ENCODE measurements at places on chromosomes 11 and 22.

DNA sequence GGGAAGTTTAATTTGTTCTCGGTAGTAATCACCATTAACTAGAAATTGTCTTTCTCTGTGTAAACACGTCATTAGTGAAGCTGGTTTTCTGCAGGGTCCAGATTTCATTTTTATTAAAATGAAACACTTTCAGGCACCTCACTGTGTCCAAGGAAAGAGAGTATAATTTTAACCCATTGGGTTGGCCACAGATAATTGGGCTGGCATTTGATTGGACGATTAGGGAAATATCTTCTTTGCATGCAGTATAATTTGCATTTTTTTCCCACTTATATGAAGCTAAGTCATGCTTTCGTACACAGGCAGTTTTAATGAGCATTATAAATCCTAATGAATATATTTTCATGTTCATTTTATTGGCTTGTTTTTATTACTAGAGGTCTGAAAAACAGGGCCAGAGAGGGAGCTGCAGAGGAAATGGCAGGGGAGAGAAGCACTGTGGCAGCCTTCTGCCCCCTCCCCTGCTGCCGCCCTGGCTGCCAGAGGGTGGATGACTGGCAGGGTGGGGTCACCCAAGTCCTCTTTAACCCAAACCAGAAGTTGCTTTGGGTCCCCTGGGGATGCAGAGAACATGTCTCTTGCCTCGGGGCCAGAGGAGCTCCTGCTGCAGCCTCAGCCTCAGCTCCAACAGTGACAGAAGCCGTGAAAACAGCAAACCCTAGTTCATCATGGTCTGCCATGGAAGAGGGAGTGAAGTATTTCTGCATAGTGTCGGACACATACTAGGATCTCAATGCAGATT is 93.9 kb downstream of the PKNOX2 start:
- no peak for DNase-seq

- DNase-seq = no peak
Measured at GRCh38 chr11:101741061-101741460, 157.3 kb upstream of the TRPC6 start.

- DNase-seq = no peak
Measured at GRCh38 chr22:29954203-29954855, 71.4 kb downstream of the MTMR3 start.

GRCh38 chr22:40525250-40525884 is 111.2 kb downstream of the MRTFA start:
- DNase-seq = peak; percentile 8

DNA sequence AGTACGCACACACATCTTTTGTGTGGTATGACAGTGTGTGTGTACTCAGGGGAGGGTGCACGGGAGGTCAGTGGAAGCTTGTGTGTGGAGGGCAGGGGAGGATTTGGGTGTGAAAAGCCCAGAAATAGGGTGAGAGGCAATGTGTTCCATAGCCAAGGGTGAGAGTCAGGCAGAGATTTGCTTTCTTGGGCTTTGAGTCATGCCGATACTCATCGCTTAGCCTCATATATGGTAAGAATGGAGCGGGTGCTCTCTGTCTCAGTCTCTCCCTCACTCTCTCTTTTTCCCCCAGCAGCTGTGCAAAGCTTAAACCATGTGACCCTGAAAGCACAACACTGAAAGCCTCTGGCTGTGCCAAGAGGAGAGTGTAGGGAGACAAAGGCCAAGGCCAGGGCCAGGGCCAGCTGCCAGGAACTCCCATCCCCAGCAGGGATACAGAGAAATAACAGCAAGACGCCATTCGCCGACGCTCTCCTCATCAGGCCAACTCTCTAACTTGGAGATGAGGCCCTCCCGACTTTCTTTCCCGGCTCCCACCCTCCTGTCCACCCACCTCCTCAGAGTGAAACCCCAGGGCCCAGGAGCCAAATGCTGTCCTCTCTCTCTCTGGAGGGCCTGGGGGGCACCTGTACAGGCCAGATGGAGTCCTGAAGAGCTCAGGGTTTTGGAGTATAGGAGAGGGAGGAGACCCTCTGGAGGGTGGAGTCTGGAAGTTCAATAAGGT is 20.3 kb upstream of the MICAL3 start:
- DNase-seq = peak; percentile 81

GRCh38 chr11:110295531-110296225 is 736 bp downstream of the RDX start:
- peak; percentile 43 for DNase-seq

DNA sequence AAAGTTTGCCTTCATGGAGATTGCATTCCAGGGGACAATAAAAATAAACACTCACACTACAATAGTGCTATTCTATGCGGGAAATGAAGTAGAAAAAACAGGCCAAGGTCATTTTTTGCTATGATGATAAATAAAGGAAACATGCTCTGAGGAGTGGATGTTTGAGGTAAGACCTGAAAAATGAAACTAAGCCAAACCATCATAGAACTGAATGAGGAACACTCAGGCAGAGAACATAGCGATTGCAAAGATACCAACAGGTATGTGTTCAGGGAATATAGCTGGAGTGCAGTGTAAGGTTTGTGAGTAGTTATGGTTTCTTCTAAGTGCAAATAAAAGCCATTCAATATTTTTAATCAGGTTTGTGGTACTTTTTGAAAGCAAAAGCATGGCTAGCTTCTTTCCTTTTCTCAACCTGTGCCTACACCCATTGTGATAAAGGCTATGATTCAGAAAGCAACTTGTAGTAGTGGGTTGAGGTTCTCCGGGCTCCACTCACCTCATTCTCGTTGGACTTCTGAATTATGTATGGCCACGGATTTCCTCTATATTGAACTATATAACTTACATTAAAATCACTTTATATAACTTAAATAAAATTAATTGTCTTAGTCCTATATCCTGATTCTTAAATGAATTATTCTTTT is 278.2 kb upstream of the CHORDC1 start:
- no peak for DNase-seq

DNA sequence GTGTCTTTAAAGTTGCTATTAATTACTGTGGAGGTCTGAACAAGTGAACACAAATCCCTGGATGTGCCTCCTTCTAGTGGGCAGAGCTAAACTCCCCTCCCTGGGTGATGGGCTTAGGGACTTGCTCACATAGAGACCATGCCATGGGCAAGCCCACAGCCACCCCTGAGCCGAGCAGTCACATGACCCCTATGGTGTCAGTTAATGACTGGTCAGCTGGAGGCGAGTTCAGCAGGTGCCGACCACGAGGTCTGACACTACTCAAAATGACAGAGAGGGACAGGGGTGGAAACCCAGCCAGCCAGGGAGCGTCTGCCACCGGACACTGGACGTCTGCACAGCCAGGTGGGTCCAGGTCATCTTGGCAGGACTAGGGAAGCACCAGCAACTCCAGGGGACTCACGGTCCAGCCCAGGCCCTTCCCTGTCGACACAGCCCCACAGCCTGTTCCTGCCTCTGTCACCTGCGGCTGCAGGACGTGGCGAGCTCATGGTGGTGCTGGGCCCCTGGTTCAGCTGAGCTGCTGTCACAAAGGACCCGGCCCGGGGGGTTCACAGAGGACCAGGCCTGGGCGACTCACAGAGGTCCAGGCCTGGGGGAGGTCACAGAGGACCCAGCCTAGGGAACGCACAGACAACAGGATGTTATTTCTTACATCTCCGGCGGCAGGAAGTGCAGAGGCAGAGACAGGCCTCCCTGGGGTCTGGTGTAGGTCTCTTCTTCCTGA is 135.0 kb downstream of the BRD1 start:
- no peak for DNase-seq

- DNase-seq = no peak
Measured at GRCh38 chr11:117468888-117469287, 141.2 kb downstream of the CEP164 start.

DNA sequence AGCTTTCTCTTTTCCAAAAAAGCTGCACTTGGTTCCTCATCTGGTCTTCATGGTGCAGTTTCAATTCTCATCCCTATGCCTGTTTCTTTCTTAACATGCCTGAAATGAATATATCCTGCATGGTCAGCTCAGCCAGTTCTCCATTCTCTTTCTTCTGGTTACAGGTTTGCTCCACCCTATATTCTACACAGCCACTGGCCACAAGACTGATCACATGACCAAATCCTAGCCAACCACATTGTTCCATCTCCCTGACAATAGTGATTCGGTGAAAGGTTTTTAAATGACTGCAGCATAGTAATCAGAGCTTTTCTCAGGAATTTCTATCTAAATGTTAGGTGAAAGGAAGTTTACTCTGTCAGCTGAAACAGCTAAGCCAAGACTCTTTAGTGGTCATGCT is 891.4 kb downstream of the METTL15 start:
- DNase-seq = no peak

GRCh38 chr11:131248588-131248987 is 121.8 kb upstream of the NTM start:
- no peak for DNase-seq

DNA sequence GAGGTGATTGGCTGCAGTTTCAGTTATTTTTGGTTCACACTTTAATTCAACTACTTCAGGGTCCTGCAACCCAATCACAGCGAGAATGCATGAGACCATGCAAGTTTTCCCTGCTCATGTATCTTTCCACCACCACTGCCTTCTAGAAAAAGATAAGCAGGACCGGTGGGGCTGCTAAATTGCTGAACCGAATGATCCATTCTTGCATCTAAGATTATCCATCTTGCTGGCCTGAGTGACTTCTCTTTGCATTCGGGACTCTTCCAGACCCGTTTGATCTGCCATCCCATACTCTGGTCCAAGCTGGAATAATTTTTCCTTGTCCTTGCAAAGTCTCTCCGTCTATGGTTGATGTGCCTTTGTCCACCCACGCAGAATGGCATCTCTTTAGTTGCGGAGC is 56.3 kb upstream of the TP53I11 start:
- no peak for DNase-seq

GRCh38 chr11:63534895-63535461 is 1.6 kb upstream of the PLAAT4 start:
- no peak for DNase-seq

DNA sequence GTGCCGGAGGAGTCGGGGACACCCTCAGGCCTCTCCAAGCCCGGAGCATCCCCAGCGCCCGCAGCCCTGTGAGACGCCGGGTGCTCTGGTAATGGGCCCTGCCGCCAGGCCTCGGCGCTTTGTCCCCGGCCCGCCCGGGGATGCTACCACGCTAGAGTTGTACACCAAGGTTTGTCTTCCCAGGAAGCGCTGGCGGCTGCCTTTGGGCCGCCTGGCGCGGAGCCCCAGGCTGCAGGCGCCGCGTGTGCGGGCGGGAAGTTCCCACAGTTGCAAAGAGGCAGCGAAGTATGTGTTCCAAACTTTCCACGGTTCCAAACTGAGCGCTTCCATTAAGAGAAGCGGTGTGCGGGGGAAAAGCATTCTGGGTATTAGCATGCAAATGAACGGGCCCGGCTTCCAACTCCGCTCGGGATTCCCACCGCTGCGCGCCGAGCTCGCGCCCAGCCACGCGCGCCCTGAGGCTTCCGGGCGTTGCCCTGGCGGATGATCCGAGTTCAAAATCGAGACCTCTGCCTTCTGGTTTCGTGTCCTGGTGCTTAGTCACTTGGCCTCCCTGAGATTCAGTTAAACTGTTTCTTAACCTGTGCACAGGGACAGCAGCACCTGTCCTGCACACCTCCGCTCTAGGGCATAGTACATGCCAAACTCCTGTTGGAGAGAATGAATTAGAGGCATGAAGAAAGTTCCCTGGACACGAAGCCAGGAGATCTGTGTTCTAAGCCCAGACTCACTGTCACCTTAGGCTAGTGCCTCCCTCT is 1.3 kb upstream of the PATZ1 start:
- peak; percentile 46 for DNase-seq

GRCh38 chr22:49331223-49331815 is 496.4 kb downstream of the BRD1 start:
- no peak for DNase-seq

DNA sequence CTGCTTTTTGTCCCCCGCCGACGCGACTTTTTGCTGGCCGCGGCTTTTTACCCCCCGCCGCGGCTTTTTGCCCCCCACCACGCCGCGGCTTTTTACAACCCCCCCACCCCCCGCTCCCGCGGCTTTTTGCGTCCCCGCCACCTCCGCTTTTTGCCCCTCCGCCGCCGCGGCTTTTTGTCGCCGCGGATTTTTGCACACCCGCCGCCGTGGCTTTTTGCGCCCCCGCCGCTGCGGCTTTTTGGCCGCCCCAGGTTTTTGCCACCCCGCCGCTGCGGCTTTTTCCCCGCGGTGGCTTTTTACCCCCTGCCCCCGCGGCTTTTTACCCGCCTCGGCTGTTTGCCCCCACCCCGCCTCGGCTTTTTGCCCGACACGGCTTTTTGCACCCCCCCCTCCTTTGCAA is 205.5 kb downstream of the CCT8L2 start:
- DNase-seq = no peak

GRCh38 chr11:27678242-27678641 is 22.0 kb downstream of the BDNF start:
- no peak for DNase-seq

GRCh38 chr11:3171931-3172560 is 6.9 kb upstream of the OSBPL5 start:
- DNase-seq = no peak

DNA sequence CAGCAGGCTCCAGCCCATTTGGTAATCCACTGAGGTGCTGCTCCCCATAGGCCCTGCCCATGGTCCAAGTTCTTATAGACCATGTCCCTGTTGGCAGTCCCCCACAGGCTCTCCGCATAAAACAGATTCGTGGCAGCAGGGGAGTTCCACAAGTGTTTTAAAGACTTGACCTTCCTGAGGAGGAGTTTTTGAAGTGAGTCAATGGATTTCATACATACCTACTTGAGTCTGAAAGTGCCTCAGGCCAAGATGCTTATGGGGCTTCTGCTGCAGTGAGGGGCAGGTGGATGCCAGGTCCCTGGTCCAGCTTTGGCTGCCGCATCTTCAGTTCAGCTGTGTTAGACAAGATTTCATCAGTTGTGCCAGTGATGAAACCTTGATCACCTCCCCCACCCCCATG is 43.3 kb downstream of the CABIN1 start:
- no peak for DNase-seq

DNA sequence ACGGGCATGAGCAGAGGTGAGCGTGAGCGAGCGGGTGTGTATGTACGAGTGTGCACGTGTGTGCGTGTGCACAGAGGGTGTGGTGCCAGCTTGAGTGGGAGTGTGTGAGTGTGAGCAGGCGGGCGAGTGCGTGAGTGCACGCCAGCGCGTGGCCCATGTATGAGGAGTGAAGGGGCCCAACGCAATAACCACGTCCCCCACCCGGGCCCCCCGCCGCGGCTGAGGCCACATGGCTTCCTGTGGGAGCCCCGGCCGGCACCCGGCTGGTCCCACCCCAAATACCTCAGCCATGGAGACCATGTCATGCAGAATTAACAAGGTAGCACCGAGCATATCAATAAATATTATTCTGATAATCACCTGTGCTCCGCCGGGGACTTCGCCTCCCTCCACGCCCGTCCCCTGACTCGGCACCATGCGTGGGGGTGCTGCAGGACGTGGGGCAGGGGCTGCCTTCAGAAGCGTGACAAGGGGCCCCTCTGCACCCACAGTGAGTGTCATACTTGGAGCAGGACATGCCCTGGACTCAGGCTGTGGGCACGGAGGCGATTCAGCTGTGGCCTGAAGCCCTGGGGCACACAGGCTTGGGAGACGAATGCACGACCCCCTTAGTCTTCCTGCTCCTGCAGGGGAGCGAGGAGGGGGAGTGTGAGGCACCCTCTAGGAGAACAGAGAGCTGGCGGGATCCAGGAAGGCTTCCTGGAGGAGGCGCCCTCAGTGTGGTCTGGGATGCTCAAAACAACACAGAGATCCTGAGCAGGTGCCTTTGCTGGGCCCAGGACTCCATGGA is 5.6 kb upstream of the TRABD start:
- DNase-seq = no peak

Measured in NCI-H1105 (cell line).